CD4-positive, CD25-positive, alpha-beta regulatory T cell (primary cell): ENCODE measurements at places on chromosomes 5 and 9. TPM values are rescaled to one million over a fixed set of nuclear protein-coding genes. Genes with fewer than 3 reads are reported as not detected.

DNA sequence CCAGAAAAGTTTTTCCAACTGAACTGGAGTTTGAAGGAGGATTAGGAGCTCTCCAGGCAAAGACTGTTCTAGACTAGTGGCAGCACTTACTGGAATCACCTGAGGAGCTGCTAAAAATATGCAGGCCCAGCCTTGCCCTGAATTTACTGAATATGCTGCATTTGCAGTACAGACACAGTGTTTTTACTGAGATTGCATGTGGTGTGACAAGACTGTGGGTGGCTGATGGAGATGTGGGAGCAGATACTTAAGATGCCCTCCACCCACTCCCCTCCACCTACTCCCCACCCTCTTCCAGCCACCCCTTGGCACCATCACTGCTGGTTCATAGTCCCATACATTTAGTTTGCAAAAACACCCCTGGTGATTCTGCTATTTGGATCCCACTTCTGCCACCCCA is 64.1 kb upstream of the HRH2 start:
- DNase-seq, result no peak

DNA sequence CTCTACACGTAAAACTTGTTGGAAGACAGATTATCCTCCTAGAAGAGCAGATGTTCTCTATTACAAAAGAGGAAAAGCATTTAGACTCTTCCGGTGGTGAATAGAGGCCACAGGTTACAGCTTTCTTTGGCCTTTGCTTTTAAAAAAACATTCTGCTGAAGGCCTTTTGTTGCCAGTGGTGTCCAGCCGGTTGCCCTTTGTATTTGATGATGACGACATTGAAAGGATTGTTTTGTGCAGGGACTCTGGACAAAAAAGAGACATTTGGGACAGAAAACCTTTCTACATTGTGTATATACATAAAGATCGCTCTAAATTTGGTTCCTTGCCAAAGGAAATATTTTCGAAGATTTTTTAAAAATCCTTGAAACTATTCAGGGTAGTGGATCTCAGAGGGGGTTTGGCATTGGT is 180.3 kb downstream of the C9orf152 start:
- no peak for DNase-seq

DNA sequence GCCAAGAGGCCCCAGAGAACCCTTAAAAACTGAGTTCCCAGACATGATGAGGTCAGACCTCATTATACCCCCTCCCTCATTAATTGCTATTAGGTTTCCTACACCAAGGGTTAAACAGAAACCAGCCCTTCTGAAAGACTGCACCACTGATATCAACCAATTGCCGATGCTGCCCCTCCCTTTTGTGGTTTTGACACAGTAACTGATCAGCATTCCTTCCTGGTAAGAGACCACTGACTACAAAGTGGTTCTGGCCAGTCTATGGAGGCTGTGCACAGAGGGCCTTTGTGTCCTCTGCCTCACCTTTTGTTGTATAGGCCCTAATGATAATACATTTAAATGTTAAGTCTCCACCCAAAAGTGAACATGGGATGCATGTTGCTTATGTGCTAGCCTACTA is 201.5 kb downstream of the FRMD3 start:
- peak; percentile 8 for DNase-seq

DNA sequence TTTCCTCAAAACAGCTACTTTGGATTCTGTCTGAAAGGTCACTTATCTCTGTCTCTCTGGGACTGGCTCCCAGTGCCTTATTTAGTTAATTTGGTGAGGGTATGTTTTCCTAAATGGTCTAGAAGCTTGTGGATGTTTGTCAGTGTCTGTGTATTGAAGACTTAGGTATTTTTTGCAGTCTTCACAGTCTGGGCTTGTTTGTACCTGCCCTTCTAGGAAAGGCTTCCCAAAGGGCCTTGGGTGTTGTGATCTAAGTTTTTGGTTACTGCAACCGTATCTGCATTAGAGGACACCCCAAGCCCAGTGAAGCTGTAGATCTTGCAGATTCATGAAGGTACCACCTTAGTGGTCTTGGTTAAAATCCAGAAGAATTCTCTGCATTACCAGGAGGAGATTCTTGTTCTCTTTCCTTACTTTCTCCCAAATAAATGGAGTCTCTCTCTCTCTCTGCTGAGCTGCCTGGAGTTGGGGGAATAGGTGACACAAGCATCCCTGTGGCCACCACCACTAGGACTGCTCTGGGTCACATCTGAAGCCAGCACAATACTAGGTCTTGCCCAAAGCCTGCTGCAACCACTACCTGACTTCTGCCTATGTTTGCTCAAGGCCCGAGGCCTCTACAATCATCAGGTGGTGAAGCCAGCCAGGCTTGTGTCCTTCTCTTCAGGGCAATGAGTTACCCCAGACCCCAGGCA is 17.8 kb upstream of the CCNB1 start:
- DNase-seq, result no peak

DNA sequence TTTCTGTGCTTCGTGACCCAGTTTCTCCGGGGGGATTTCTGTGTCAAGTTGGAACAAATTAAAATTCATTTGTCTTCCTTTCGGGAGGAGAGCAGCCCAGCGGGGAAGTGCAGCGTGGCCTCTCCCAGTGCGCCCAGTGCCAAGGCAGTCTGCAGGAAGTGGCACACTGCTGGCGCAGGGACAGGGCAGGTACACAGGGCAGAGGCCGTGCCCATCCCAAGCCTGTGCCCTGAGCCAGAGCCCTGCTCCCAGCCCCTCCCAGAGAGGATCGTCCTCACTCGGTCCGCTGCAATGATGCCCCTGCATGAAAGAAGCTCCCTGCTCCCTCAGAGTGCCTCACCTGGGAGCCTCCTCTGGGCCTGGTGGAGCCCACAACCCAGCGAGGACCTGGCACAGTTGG is 82.4 kb upstream of the PPP1R26 start:
- no peak for DNase-seq

DNA sequence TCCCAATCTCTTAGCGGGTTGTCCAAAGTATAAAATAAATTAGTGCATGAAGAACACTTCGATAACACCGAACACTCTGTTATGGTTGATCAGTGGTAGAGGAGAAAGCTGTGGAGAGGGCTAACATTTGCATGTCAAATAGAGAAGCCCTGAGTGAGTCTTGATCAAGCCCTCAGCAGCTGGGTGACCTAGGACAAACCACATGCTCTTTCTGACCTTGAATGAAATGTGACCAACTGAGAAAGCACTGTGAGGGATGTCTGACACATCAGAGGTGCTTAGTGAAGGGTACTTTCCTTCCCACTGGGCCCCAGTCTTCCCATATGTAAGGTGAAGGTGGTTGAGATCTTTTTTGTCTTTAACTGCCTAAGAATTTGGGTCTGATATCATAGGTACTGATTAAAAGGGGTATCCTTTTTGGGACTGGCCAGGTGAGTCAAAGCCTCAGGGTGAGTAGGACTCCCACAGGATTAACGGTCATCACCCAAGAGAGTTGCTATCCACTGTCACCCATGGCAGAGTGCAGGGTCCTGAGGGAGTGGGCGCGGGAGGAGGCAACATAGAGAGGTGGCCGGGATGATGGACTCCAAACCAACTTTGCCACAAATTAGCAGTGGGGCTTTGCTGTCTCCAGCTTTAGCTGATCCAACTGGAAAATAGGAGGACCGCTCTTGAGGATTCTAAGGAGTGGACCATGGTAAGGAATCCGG is 53.5 kb downstream of the KIF4B start:
- no peak for DNase-seq

GRCh38 chr5:91495699-91496098 is 112.6 kb upstream of the ARRDC3 start:
- no peak for DNase-seq

DNA sequence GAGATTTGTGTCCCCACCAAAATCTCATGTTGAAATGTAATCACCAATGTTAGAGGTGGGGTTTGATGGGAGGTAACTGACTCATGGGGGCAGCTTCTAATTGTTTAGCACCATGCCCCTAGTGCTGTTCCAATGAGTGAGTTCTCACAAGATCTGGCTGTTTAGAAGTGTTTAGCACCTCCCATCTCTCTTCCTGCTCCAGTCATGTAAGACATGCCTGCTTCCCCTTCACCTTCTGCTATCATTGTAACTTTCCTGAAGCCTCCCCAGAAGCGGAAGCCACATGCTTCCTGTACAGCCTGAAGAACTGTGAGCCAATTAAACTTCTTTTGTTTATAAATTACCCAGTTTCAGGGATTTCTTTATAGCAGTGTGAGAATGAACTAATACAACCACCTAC is 170.5 kb downstream of the NDUFS4 start:
- DNase-seq, result no peak

DNA sequence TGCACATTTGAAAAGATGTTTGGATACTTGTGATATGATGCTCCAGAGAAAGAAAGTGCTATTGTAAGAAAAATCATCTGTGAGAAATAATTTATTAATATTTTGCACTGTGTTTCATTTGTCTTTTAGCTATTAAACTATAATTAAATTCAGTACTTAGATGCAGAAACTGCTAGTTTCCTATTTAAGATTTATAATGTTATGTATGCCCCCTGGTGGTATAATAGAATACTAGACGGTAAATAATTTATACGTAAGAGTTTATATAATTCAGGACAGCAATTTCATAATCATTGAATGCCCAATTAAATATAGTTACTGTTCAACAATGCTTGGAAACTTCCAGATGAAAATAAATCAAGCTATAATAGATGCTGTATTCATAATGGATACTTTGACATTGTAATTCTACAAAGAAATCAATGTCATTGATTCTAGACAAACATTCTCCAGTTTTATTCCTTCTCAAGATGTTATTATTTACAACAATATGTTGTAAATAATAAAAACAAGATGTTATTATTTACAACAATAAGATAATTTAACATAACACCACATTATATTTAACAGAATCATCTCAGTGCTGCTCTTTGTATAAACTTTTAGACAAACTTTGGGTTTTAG is 101.0 kb downstream of the TMEM232 start:
- peak; percentile 43 for DNase-seq

- no peak for DNase-seq
These were observed 443.0 kb upstream of the KLF4 start for GRCh38 chr9:107932601-107933000.

GRCh38 chr5:65791712-65792673 is 70.0 kb downstream of the NLN start:
- no peak for DNase-seq

- DNase-seq, result no peak
These were observed 745.2 kb upstream of the WWC1 start for GRCh38 chr5:167546270-167546669.

GRCh38 chr9:128550770-128551656 is 1.4 kb upstream of the SPTAN1 start:
- no peak for DNase-seq

- DNase-seq, result no peak
These were observed 34.8 kb downstream of the TRPC7 start for GRCh38 chr5:136330353-136331038.

DNA sequence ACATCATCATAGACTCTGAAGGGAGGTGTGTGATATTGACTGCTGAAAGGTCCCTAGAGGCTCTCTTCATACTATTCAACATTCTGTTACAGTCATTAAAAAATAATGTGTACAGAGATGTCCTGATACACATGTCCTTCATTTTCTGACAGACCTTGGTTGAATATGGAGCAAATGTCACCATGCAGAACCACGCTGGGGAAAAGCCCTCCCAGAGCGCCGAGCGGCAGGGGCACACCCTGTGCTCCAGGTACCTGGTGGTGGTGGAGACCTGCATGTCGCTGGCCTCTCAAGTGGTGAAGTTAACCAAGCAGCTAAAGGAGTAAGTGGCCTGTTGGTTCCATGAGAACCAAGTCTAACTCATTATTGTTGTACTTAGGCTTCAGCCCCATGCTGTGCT is 132.4 kb downstream of the SNCAIP start:
- no peak for DNase-seq

GRCh38 chr9:4092793-4093709 is 206.8 kb downstream of the GLIS3 start:
- no peak for DNase-seq

DNA sequence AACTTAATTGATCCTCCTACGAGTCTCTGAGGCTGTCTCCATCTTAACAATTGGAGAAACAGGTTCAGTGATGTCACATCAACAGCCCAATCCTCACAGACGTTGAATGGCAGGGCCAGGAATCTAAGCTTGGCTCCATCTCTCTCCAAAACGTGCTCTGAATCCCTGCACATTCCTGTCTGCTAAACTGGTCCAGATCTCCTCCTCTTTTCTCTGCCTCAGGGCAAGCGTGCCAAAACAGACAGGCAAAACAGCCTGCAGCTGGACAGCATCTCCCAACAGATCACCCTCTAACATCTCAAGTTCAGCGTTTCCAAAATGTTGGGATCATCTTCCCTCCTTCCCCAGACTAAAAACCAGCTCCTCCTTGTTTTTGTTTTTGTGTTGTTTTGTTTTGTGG is 6.6 kb downstream of the FBP1 start:
- no peak for DNase-seq

GRCh38 chr9:126982215-126983002 is 67.8 kb downstream of the RALGPS1 start:
- peak; percentile 12 for DNase-seq

DNA sequence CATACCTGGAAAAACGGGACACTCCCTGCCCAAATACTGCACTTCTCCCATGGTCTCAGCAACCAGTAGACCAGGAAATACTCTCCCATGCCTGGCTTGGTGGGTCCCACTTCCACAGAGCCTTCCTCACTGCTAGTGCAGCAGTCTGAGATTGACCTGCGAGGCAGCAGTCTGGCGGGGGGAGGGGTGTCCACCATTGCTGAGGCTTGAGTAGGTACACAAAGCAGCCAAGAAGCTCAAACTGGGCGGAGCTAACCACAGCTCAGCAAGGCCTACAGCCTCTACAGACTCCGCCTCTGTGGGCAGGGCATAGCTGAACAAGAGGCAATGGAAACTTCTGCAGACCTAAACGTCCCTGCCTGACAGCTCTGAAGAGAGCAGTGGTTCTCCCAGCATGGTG is 191.5 kb upstream of the FTMT start:
- no peak for DNase-seq

Gene GFM2
- total RNA-seq, result 20.1 TPM

Gene HARS2
- 29.8 TPM for total RNA-seq

Gene PCDHGC4
- total RNA-seq, result not detected

Gene CDKN2B
- 1.4 TPM for total RNA-seq

Gene GLDC
- not detected for total RNA-seq

Gene RNF208
- total RNA-seq, result 1.2 TPM

Gene SOX30
- total RNA-seq, result not detected

Gene CCDC152
- total RNA-seq, result 1.3 TPM

Gene PLGRKT
- 16.4 TPM for total RNA-seq
